ENCODE measurements at places on chromosomes 16 and 17. TPM values are rescaled to one million over a fixed set of nuclear protein-coding genes. Genes with fewer than 3 reads are reported as not detected.

Gene CIBAR2
- total RNA-seq = not detected

Gene WFIKKN1
- 0.14 TPM for total RNA-seq

Gene EPN3
- total RNA-seq = not detected

Gene MPP3
- total RNA-seq = 12.5 TPM

Gene ZNF646
- 24.8 TPM for total RNA-seq

Gene GSG1L
- not detected for total RNA-seq

Gene QRICH2
- 1.6 TPM for total RNA-seq

Gene FLOT2
- 23.4 TPM for total RNA-seq

Gene SLC6A2
- total RNA-seq = not detected

Gene KRTAP4-9
- 0.57 TPM for total RNA-seq

Gene RDM1
- 3.2 TPM for total RNA-seq

Gene GCGR
- total RNA-seq = not detected

Gene ESRP2
- total RNA-seq = 0.30 TPM

Gene FOXN1
- not detected for total RNA-seq

Gene NPTX1
- total RNA-seq = 1.4 TPM

Gene HYDIN
- total RNA-seq = not detected

Gene EFNB3
- total RNA-seq = 7.7 TPM

Gene MILR1
- 7.3 TPM for total RNA-seq

Gene MAP1LC3B
- total RNA-seq = 11.5 TPM

Gene ZP2
- total RNA-seq = not detected

Gene TAT
- not detected for total RNA-seq

Gene POLR3K
- 21.6 TPM for total RNA-seq

Gene HS3ST3A1
- 187 TPM for total RNA-seq

Gene RAB11FIP4
- 0.03 TPM for total RNA-seq

Gene DPEP1
- total RNA-seq = not detected

Gene SLC5A10
- not detected for total RNA-seq

Gene CCDC154
- total RNA-seq = 0.03 TPM

Gene SOCS3
- total RNA-seq = 27.4 TPM

Gene SP6
- total RNA-seq = 1.8 TPM

Gene PDIA2
- total RNA-seq = not detected

Gene FBXL16
- 2.0 TPM for total RNA-seq

Gene MYLK3
- total RNA-seq = 0.17 TPM

Gene FBXO39
- not detected for total RNA-seq

Gene PRAC1
- not detected for total RNA-seq

Gene GSE1
- 6.3 TPM for total RNA-seq

Gene GGNBP2
- total RNA-seq = 58.6 TPM

Gene DNAI2
- total RNA-seq = not detected

Gene KRTAP9-4
- total RNA-seq = not detected

Gene AIPL1
- not detected for total RNA-seq

Gene TPSB2
- not detected for total RNA-seq

Gene IRX5
- total RNA-seq = 0.85 TPM
